Coronary artery (tissue), 2 donors: ENCODE measurements at places on chromosomes 3 and 15.
A peak's percentile ranks its signal among the peaks of the same experiment; 100 is the strongest.

DNA sequence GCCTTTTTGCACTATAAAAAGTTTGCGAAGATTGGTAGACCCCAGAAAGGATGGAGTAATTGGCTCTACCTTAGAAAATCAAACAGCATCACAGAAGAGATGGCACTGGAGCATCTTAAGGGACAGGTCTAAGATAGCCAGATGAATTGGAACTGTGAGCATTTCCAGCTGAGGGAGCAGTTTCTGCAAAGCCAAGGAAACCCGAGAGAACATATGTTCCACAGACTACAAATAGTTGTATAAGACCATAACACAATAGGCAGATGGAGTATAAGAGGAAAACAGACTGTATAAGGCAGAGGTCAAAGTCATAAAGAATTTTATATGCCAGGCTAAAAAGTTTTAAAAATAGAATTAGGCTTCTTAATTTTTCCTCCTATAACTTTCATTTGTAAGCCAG is 46.0 kb downstream of the TSC22D2 start:
- DNase-seq = no peak

- no peak for DNase-seq
Observed at GRCh38 chr3:112496366-112497067, 2.8 kb downstream of the BTLA start.

GRCh38 chr3:9600597-9600996 is 47.0 kb upstream of the LHFPL4 start:
- no peak for DNase-seq

DNA sequence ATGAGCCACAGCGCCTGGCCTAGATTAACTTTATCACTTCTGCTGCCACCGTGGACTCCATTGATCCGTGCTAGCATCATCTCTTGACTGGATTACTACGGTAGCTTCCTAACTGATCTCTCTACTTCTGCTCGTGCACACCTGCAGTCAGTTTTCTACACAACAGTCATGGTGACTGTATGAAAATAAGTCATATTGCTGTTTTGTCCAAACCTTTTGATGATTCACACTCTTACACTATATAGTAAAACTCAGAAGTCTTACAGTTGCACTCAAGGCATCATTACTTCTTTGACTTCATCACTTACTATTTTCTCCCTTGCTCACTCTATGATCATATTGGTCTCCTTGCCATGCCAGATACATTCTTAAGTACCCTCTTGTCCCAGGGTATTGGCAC is 10.1 kb downstream of the PDCD6IP start:
- no peak for DNase-seq

DNA sequence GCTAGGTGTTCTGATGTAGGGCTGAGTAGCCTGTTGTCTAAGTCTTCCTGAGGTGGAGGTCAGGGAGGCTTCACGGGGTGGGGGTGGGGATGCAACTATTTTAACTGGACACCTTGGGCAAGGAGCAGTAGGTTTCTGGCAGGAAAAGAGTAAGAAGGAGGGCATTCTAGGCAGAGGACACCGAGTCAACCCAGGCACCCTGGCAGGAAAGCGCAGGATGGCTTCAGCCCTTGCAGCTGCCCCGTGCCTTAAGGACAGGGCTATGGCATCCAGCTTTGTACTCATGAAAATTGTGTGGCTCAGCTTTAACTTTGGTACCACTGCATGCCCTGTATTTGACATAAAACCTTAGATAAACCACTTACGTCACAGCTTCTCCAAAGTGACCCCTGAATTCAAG is 6.4 kb upstream of the FILIP1L start:
- DNase-seq = no peak

- peak; percentile 95 for DNase-seq
Observed at GRCh38 chr3:14452740-14453710, 50.6 kb downstream of the SLC6A6 start.

GRCh38 chr3:37751967-37752648 is 109.6 kb upstream of the CTDSPL start:
- DNase-seq = no peak

DNA sequence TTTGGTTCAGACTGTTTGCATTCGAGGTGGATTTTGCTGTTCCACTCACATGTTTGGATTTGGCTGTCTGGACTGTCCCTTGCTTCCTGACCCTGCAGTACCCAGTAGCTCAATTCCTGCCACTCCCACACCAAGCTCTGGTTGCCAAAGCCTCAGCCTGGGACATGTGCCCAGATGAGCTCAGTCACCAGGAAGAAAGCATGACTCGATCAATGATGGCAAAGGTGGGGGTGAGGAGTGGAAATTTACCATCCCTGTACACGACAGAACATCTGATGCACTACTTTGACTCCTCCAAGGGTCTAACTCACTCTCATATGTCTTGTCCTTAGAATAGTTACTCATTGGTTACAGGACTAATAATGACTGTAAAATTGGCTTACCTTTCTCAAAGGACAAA is 45.2 kb downstream of the ZNF385D start:
- DNase-seq = peak; percentile 86

DNA sequence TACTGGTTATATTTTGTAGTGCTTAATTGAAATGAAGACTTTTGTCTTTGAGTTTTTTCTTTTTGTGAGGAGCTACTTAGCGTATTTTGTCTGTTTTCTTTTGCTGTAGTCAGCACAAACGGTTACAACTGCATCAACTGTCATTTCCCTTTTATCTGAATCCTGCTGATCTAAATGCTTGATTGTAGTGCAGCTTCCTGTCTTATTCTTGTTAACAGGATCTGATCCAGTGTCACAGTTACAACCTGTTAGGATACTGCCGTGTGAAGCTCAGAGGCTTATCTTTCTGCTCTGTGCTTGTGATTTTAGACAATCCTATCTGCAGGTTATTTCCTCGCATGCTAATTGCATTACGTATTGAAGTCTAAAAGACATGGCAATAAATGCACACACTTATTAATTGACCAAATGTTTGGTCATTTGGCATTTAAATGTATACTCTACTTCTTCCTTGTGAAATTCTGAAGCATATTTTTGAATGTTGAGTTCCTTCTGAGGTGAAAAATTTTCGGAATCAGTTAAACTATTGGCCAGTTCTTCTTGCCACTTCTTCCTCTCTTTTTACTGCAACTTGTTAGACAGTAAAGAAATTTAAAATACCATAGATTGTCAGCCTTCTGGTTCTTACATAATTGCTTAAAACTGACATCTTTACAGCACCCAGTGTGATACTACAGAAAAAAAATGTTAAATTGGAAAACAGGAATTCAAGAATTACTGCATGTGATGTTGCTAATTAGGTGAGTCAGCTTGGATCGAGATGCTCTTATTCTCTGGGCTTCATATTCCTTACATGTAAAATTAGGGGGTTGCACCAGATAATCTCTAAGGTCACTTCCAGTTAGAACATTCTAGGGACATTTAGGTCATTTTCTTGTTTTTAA is 168.2 kb downstream of the MBNL1 start:
- DNase-seq = no peak

- no peak for DNase-seq
Observed at GRCh38 chr15:29677871-29678461, 144.3 kb downstream of the TJP1 start.

DNA sequence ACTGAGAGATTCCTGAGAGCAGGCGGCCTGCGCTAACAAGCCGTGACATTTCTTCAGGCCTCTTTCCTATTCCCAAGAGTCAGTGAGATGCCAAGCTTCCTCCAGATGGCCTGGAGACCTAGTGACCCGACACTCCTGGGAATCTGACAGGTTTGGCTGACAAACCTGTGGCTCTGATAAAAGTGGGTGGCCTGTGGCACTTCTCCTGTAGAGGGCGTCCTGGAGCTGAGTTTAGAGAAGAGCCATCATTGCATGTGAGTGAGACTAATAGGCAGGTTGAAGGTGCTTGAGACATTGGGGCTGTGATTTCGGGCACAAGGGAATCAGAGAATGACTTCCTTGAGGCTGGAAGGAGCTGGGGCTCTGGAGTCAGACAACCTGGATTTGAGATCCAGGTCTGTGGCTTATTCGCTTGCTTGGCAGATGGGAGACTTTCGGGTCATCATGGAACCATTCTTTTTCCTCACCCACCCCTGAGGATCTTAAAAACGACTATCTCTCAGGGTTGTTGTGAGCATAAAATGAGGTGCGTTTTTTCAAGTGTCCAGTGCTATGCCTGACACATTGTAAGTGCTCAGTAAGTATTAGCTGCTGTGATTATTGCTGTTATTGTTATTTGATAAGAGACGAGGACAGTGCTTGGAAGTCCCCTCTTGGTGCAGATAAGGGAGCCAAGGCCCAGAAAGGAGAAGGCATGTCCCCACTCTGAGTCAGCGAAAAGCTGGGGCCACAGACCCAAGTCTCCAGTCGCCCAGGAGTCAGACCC is 77.2 kb downstream of the SCN10A start:
- no peak for DNase-seq

- DNase-seq = no peak
Observed at GRCh38 chr15:41429003-41429890, 12.4 kb downstream of the RTF1 start.

- DNase-seq = no peak
Observed at GRCh38 chr3:120090422-120090821, 3.8 kb downstream of the GSK3B start.

- DNase-seq = no peak
Observed at GRCh38 chr3:122322095-122323075, 2.7 kb upstream of the CSTA start.
